ENCODE measurements at places on chromosomes 7 and 10.
A peak's percentile ranks its signal among the peaks of the same experiment; 100 is the strongest.

- no peak for DNase-seq
Measured at GRCh38 chr10:7853226-7853842, 35.0 kb downstream of the TAF3 start.

GRCh38 chr7:83697804-83698530 is 49.0 kb upstream of the SEMA3E start:
- no peak for DNase-seq

DNA sequence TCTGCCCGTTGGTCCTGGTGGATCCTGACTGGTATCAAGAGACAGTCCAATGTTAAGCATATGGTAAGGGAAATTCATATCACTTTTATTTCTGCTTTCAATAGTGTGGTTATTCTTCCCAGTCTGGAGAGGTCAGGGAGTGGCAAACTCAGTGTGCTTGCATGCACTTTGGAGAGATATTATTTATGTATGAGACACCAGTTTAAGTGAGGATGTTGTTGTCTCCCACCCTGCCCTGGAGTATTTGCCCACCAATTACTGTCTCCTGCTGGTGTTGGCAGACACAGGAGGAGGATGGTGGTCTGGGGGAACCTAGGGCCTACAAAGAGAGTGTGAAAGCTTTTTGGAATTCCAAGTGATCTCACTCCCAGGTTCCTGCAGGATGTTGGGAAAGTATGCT is 59.7 kb downstream of the OR13A1 start:
- no peak for DNase-seq

GRCh38 chr10:114871379-114871778 is 49.8 kb downstream of the FHIP2A start:
- no peak for DNase-seq

- DNase-seq: peak; percentile 66
Measured at GRCh38 chr10:97714401-97715258, 1.1 kb downstream of the MARVELD1 start.
